ENCODE measurements at places on chromosomes 2 and 18.

DNA sequence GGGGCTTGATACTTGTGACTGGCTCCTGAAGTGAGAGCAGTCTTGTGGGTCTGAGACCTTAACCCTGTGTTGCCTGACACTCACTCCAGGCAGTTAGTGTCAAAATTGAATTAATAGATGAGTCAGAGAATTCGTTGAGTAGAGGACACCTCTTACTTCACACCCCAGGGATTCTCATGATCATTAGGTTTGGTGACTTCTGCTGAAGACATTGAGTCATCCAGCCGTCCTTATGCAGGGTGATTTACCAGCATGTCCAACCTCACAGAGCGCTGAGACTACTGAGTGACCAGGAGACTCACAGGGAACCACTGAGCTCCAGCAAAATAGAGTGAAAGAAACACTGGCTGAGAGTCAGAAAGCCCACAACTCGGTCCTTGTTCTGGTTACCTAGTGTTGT is 36.0 kb upstream of the EVA1A start:
- DNase-seq: no peak

- no peak for DNase-seq
Measured at GRCh38 chr18:13241083-13241892, 22.7 kb downstream of the LDLRAD4 start.

DNA sequence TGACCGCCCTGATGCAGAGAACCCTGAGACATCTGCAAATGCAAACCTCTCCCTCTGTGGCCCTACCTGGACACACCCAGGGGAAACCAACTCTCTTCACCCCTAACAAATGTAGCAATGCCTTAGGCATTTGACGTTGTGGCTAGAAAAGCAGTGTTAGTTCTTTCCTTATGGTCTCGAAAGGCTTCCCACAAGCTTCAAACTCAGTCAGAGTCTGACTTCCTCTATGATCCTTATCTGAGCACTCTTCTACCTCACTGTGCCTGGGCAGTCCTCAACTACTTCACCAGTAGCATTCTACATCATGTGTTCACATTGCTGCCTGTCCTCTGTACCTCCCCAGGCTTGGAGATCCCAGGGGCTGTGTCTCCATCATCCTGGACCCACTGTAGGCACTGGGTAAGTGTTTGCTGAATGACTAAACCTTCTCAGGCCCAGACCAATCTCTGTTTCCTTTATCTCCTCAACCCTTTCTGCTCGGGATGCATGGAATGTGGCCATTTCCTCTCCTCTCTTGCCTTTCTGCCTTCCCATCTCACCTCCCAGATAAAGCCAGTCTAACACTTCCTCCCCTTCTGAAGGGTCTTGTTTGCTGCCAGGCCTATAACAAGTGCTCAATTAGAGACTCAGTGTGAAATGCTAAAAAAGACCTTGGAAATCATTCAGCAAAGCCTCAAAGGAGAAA is 91.7 kb upstream of the ACAA2 start:
- no peak for DNase-seq

DNA sequence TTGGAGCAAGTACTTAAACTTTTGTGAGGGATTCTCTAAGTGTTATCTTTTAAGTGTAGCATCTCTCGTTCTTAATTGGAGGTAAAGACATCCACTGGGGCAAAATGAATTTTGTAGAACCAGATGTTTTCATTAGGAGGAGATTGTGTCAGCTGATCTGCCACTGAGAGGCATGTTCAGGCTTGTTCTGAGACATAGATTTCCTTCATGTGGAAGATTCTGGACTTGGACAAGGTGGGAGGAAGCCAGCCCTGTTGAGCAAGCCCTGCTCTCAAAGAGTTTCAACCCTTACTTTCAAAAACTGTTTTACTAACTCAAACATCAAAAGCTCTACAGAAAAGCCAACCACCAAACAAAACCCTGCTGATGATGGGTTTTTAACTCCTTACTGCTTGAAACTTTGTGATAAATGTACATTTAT is 6.5 kb downstream of the MAP4K4 start:
- DNase-seq: no peak

- no peak for DNase-seq
Measured at GRCh38 chr2:23550553-23550952, 165.6 kb downstream of the KLHL29 start.
